Erythroblast (primary cell): ENCODE measurements at places on chromosomes 2 and 18.

DNA sequence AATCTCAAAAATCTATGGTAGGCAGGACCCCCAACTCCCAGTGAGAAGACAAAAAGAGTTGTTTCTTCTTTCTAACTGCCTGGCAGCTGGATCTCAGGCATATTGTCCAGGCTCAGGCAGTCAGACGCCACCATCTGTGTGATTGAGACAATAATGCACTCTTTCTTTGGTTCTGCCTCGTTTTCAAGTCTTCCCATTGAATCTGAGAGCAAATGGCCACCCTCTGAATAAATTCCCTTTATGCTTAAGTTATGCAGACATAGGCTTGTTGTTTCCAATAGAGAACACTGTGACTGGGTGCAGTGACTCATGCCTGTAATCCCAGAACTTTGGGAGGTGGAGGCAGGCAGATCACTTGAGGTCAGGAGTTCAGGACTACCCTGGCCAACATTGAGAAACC, 15.3 kb upstream of the CD207 start:
- no peak for DNase-seq

DNA sequence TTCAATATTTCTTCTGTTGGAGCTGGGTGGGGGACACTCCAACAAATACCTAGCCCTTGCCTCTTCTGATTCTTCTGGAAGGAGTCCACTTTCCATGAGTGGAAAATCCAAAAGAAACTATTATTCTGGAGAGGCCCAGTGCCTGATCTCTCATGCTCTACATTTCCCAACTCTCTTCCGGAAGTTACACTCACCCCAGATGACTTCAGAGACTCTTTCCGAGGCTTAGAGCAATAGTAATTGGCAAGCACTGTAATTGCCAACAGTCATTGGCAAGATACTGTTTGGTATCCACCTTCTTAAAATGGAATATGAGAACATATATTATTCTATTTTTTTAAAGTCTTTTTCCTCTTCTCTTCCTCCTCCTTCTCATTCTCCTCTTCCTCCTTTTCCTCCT, 60.5 kb upstream of the CYRIA start:
- no peak for DNase-seq

- no peak for DNase-seq
These were observed 11.7 kb upstream of the ELAC1 start for GRCh38 chr18:50956116-50956515.

DNA sequence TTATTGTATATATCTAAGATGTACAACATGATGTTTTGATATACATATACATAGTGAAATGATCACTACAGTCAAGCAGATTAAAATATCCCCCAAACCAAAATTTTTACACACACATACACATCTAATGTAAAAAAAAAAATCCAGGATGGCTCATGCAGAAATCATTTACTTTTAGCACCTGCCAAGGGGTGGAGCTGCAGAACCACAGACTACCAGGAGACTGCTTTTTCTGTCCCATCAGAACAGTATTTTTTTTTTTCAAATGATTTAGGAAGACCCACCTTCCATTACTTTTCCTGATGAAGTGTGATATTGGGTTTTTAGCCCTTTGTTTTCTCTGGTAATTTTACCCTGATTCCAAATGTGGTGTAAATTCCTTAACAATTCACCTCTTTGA, 61.9 kb downstream of the AQP4 start:
- DNase-seq = no peak
